GM23338 (cell line): ENCODE measurements at places on chromosomes 1 and 21.

DNA sequence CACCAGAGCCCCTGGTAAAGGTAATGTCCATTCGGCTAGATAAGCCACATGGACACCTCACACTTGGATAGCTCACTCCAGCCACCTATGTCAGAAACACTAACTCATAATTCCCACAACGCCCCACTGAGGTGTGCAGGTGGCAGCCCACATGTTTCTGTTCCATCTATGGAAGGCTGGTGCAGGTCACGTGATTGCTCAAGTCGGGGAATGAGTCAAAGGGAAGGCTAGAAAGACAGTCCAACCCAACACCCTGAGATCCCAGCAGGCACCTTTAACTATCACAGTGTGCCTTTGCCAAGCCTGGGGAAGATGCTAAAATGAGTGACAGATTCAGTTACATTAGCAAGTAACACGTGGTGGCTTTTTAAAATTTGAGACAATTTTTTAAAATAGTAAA is 45.3 kb upstream of the KCNE1 start:
- DNase-seq, result no peak

- no peak for DNase-seq
Measured at GRCh38 chr1:107378426-107378825, 237.6 kb downstream of the NTNG1 start.

DNA sequence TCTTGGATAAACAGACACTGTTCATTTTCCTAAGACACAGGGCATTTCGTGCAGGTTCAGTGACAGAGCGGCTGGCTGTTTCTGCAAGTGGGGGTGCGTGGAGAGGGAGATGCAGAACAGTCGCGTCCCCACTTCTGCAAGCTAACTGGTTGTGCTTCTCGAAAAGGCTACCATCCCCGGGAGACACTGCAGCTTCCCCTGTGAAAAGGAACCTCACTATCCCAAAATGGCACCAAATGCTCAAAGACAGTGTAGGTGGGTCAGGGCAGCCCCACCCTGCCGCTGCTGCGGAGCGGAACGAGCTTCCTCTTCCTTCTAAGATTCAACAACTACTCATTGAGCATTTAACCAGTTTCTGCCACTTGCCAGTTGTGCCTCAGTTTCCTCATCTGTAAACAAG is 19.2 kb upstream of the BACE2 start:
- no peak for DNase-seq

DNA sequence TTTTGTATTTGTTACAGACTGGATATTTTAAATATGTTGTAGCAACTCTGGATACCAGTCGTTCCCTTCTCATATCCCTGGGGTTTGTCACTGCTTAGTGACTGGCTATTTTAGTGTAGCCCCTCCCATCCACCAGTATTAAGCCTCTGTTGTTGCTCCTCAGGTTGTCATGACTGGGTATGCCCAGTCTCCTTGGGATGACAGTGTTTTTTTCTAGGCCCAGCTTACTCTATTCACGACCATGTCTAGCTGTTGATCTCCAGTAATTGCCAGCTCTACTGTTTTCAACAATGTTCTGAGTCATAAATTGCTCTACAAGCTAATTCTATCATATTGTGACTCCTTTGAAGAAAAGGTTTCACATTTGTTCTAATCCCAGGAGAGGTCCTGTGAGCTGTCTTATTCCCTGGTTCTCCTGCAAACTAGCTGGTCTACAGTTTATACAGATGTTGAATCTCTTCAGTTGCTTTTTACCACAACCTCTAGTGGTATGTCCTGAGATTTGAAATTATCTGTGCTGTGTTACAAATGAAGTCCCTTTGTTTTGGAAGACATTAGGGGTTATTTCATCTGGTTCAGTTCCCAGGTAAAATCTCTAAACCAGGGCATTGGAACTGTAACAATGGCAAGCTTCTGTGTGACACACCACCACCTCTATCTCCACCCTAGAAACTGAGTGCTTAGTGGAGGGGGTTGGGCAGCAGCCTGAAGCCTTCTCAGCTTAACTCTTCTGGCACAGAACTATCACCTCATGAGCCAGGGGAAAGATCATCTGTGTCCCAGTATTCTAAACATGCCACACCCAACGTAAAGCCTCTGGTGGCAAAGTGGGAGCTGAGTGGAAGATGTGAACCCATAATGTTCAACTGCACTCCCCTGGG is 124.6 kb downstream of the TRIM33 start:
- no peak for DNase-seq

DNA sequence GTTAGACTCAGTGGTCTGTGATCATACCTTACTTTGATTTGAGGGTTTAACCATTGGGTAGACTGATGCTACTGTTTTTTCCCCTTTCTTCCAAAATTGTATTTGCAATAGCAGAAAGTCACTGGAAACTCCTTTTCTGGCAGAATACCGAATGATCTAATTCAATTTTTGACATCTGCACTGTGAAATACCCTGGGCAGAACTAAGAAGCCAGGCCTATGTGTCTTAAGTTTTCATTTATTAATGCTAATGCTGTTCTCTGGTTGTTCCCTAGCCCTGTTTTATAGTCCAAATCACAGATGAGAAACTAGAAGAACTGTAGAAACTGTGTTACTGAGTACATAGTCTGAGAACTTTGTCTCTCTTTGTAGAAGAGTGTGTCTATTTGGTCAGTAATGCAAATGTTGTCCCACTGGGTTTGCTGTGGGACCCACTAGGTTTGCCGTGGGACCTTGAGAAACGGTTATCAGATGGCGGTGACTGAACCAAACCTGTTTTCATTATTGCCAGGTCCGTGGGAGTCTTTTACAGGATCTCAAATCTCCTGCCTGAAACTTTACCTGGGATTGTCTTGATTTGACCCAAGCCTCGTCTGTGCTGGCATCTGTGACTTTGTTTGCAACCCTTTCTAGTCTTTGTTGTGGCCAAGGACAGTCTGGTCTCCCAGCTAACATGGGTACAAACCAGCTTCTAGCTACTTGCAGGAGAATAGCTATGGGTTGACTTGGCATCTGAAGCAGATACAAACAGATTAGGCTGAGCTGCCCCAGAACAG is 41.4 kb downstream of the PEX14 start:
- DNase-seq, result no peak

DNA sequence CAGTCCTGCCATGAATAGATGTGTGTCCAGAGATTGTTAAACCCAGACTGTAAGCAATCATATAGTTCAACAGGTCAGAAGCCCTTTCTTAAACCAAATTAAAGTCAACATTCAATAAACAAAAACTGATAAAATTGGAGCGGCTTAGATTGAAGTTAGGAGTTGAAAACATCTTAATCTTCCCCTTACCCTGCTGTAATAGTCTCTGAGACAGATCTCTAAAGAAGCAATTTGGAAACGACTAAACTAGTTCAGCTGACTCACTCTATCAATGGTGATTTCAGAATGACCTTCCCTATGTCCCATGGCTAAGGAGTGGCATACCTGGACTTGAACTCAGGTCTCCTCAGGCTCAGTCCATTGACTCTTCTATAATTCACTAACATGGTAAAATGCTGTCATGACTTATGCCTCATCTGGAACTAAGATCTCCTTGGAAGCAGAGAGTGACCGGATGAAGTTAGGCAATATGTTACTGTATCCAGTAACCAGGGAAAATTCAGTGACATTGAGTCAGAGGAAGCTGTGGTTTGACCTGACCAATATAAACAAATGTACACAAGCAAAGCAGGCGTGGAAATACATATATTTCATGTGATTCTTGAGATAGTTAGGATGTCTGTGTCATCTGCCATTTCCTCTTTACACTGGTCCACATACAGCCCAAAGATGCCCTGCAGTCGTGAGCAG is 30.1 kb downstream of the SGIP1 start:
- no peak for DNase-seq

DNA sequence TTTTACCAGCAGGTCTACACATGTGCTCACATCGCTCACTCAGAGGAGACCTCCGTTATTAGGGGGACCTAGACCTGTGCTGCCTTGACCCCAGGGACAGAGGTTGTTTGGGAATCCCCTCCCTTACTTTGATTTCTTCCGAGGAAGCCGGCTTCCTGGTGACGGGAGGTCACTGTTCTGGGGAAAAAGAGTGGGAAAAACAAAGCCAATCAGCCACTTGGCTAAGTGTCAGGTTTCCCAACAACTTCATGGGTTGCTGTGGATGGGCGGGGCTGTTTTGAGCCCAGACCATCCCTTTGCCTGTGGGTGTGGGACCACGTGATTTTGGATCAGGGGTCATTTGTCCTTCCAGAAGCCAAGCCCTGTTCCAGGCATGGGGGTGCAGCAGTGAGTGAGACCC is 7.1 kb upstream of the KCNAB2 start:
- DNase-seq, result no peak
